ENCODE measurements at places on chromosomes 1 and 21.

GRCh38 chr1:47679301-47679791 is 241.5 kb downstream of the FOXD2 start:
- peak; percentile 39 for ATAC-seq

- ATAC-seq = no peak
Observed at GRCh38 chr1:199261328-199261727, 622.5 kb downstream of the PTPRC start.

DNA sequence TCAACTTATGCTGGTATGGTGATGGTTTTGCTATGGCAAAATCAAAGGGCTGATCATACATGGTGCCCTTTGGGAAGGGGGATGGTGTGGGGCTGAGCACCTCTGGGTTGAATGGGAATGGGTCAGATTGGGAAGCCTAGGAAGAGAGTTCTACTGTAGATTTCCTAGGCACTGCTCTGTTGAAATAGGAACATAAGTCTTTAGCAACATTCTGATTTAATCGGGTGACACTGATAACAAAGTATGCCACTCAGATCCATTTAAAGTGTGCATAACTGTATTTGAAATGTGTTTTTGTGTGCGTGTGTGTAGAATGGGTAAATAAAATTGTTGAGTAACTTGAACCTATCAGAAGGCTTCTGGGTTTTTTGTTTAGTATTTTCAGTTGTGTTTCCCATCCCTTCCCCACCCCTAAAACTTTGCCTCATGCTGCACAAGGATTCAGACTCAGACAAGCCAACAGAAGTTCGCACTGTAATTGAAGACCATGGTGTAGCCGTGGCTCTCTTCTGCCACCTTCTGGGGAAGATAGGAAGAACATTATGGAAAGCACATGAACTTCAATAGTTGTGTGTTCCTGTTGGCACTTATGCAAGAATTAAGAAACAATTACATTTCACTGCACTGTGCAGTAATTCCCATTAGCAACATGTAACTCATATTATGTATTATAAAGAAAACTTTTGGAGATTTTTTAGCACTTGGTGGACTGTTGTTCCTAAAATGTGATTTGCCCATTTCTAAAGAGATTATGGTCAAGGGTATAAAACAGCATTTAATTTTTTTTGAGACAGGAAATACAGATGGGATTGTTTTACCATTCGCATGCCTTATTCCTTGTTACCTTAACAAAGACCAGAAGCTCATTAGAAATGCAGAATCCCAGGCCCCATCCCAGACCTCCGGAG is 10.9 kb upstream of the C4BPB start:
- peak; percentile 71 for ATAC-seq

DNA sequence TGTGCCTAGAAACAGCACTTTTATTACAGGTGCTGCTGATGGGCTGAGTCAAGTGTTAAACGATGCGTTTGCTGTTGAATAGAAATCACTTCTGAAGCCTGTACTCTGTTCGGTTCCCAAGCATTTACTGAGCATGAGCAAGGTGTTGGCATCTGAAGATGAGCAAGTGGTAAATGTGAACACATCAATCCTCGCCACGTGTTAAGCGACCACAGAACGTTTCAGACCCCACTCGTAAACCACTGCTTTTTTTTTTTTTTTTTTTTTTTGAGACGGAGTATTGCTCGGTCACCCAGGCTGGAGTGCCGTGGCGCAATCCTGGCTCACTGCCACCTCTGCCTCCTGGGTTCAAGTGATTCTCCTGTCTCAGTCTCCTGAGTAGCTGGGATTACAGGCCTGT is 241.2 kb downstream of the SETD4 start:
- ATAC-seq = no peak

DNA sequence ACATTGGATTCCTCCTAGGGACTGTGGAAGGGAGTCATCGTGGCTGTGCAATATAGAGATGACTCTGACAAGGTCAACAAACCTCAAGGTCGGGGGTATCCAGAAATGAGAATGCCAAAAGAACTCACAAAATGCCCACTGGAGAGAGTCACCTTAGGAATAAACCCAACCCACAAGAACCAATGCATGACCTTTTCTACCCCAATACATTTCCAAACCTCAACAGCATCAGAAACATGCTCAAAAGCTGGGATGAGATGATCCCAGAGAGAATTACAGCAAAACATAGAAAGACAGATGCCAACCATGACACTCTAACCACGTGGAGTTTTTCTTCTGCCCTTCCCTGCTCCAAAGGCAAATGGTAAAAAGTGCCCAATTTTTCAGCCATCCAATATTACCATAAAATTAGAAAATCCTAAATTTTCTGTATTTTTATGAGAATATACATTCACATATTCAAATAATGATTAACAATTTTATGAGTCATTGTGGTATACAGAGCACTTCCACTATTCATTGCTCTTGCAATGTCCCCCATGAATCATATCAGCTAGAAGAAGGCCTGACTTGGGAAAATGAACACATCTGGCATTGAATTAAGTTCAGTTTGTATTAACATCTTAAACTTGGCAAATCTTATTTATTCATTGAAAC is 88.2 kb upstream of the PALMD start:
- ATAC-seq = peak; percentile 98

DNA sequence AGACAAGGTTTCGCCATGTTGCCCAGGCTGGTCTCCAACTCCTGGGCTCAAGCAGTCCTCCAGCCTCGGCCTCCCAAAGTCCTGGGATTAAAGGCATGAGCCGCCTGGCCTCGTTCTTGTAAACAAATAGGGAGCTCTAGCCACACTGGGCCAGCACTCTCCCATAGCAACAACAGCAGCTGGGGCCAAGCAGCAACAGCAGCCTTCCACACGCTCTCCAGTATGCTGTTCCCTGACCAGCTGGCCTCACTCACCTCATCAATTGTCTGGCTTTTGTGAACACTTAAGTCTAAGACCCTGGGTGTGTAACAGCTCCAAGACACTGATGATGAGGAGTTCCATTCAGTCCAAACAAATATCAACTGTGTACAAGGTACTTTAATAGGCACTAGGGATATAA is 16.9 kb upstream of the GLIS1 start:
- ATAC-seq = no peak

DNA sequence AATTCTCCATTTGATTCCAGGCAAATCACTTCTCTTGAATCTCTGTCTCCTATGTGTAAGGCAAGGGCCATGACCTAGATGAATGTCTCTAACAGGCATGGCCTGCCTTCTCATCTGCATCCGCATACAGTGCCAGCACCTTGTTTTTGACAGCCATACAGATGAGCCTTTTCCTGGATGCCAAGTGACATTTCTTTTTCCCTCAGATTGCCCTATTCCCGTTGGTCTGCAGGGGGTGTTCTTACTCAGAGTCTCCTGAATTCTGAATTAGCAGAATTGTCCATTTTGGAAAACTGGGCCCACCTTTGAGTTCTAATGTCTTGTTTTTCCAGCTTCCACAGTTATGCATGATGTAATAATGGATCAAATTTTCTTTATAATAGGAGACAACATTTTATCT is 88.0 kb upstream of the ADAR start:
- ATAC-seq = no peak

DNA sequence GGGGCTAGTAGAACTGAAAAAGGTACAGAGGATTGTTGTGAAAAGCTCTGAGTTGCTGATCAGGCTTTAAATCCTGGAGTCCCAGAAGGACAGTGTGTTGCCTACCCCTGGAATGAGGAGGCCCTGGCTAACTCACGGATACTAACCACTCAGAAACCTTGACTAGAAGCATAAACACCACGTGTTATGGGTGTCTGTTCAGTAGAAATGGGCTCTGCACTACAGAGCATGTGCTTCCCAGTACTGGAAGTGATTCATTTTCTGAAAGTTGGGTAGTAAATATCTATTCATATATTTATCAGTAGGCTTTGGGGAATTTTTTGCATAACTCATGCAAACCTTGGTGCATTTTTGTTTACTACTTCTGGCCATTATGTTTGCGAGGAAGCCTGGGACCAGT is 15.1 kb upstream of the CLCA1 start:
- no peak for ATAC-seq

Data from motor neuron (in vitro differentiated cells).